ENCODE measurements at places on chromosomes 11 and 22.

DNA sequence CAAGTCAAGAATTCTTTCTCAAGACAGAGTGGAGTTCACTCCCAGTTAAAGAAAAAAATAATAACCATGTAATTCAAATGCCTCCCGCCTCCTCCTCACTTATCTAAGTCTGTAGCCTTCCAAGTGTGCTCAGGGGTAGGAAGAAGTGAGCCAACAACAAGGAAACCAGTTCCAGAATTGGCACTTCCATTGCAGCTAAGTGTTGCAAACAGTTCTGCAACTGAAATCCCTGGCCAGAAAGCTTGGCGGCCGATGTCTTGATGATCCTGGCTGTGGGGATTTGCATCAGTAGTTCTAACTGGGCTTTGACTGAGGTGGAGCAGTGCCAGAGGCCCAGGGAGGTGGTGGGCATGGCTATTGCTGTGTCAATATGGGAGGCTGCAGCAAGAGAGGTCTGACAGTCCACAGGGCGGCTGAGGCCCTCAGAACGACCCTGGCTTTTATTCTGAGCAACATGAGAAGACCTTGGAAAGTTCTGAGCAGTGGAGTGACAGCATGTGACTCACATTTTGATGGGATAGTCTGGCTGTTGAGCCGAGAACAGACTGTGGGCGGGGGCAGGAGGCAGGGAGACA, 19.2 kb downstream of the DHCR7 start:
- DNase-seq: no peak

- no peak for DNase-seq
Measured at GRCh38 chr11:133896642-133897330, 51.5 kb upstream of the SPATA19 start.

GRCh38 chr11:28938091-28938490, 829.9 kb downstream of the METTL15 start:
- no peak for DNase-seq

DNA sequence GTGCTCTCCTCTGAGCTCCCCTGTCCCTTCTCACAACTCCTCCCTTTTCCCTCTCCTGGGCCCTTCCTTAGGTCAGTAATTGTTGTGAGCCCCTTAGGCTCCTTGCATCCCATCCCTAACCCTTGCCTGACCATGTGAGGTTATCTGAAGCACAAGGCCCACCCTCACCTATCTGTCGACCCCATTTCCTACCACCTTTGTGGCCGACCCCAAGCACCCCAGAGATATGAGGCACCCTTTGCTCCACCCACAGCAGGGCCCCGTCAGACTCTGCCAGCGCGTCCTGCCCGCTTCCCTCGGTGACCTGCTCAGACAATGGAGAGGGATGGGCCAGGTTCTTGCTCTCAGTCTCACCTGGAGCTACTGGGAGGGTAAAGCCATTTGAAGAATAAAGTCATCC, 1.3 kb downstream of the GNG3 start:
- DNase-seq: no peak

DNA sequence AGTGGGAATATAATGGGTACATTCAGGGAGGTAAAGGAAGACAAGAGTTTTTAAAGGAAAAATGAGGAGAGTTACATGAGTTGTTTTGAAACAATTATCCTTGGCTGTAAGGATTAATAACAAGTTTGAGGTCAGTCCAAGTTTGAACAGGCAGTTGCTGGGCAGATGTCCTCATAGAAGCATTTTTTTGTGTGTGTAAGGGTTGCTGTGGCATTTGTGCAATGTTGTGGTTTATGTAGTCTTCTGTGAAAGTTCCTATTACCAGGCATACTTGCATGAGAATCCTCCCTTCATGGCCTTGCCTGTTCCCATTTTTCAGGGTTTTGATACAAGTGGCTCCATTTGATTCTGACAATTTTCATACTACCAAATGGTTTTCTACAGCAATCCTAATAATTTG, 400.2 kb downstream of the KCNA4 start:
- DNase-seq: no peak

DNA sequence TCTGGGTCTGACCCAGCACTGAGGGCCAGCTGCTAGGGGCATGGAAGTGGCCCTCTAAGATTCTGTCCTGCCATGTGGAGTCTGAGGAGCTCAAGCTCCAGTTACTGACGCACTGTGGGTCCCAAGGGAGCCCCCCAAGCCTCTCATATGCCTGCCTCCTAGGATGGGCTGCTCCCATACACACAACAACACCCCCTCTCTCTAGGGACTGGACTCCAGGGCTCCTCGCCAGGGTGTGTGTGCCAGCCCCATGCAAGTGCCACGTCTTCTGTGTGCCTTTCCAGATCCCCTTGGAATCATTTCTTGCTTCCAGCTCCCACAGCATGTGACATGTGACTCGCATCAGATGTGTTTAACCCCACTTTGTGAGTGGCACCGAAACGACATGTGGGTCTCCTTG, 234.5 kb downstream of the CEP164 start:
- no peak for DNase-seq

DNA sequence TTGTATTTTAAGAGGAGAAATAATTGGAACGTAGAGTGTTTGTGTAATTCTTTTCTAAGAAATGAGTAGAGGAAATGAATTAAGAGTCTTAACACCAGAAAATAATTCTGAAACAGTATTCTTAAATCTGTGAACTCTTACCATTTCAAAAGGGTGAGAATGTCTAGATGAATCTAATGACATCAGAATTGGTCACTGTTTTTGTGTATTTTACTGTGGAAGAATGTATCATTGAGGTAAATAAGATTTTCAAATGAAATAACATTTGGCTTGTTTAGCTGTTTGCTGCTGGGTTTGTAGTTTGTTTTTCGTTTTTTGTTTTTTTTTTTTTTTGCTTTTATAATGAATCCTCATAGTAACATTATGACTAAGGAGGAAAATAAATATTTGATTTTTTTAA, 97.6 kb downstream of the EMSY start:
- DNase-seq: no peak

Data from RWPE1 (cell line).